Ammon's horn (tissue), 1 donor: ENCODE measurements at places on chromosomes 11 and 22.
A peak's percentile ranks its signal among the peaks of the same experiment; 100 is the strongest.

DNA sequence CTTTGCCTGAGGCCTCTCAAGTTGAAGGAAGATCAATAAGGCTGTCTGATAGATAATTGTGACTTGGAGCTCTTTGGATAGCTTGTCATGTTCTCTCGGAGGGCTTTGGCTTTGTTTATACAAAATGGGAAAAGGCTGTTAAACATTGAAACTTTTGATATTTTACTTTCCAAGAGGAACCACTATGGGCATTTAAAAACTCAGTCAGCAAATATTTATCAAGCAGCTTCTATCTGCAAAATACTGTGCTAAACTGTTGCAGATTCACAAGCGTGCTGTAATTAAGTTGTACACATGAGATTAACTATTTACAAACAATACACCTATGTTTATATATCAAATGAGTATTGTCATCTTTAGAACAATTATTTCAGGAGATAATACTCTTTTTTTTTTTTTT lies 34.5 kb upstream of the SORL1 start:
- DNase-seq, result no peak

GRCh38 chr22:29194184-29194583 lies 11.5 kb upstream of the EMID1 start:
- DNase-seq, result no peak

- DNase-seq, result peak; percentile 29
These were observed 27.9 kb upstream of the PAK1 start for GRCh38 chr11:77501758-77502157.

- no peak for DNase-seq
These were observed 9.0 kb upstream of the MTMR3 start for GRCh38 chr22:29873943-29874342.

DNA sequence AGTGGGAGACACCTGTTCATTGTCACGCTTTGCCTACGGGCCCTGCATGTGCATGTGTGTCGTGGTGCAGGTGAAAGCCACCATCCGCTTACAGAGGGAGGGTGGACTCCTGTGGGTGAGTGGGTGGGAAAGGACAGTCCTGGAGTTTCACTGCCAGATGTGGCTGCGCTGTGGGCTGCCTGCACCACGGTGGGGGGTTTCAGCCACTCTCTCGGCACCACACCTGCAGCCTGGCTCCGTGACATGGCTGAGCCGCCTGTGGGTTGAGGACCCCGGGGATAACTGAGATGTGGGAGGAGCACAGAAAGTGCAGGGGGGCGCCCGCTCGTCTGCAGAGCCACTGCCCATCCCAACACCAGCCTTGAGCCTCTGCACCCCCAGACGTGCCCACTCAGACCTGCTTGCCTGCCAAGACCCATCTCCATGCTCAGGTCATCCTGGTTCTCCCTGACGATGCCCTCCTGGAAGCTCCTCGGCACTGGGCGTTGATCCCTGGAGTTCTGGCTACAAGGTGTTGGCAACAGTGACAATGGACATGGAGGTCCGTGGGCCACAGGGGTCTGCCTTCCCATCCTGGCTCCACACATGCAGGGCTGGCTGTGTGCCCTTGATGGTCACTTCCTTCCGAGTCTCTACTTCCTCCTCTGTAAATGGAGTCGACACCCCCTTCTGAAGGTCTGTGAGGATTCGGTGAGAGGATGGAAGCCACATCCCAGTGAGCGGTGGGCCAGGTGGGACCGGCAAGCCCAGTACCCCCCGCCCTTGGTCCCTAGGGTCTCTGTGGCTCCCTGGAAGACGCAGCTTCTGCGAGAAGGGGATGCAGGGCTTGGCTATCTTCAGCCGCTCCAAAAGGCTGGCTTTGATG lies 1007.0 kb downstream of the BRD1 start:
- DNase-seq, result no peak

GRCh38 chr11:122487669-122488068 lies 167.9 kb upstream of the UBASH3B start:
- no peak for DNase-seq

GRCh38 chr11:18063125-18063524 lies 17.1 kb upstream of the TPH1 start:
- DNase-seq, result no peak
